ENCODE measurements at places on chromosomes 7 and 10.

- DNase-seq: no peak
Observed at GRCh38 chr7:34844406-34844805, 186.4 kb downstream of the NPSR1 start.

DNA sequence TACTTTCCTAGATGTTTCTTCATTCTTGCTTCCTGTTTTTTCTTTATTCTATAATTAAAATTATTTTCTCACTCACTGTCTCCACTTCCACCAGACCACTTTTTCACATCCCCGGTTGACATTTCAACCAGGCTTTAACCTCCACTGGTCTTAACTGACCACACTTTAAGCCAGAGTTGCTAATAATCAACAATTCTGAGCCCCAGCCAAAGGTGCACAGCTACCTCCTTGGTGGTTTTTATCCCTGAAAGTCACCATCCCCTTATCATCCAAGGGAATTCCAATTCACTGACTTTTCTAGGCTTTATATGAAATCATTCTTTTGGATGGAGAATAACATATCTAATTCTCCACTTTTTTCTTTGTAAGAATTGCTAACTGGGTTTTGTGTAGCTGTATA is 138.9 kb downstream of the FRMD4A start:
- no peak for DNase-seq

- no peak for DNase-seq
Observed at GRCh38 chr10:5743736-5744135, 59.1 kb downstream of the TASOR2 start.

- no peak for DNase-seq
Observed at GRCh38 chr7:101891936-101892640, 74.7 kb downstream of the CUX1 start.

GRCh38 chr7:117424090-117424829 is 3.0 kb downstream of the ASZ1 start:
- no peak for DNase-seq

GRCh38 chr10:30445711-30446110 is 11.7 kb downstream of the MAP3K8 start:
- DNase-seq: no peak

DNA sequence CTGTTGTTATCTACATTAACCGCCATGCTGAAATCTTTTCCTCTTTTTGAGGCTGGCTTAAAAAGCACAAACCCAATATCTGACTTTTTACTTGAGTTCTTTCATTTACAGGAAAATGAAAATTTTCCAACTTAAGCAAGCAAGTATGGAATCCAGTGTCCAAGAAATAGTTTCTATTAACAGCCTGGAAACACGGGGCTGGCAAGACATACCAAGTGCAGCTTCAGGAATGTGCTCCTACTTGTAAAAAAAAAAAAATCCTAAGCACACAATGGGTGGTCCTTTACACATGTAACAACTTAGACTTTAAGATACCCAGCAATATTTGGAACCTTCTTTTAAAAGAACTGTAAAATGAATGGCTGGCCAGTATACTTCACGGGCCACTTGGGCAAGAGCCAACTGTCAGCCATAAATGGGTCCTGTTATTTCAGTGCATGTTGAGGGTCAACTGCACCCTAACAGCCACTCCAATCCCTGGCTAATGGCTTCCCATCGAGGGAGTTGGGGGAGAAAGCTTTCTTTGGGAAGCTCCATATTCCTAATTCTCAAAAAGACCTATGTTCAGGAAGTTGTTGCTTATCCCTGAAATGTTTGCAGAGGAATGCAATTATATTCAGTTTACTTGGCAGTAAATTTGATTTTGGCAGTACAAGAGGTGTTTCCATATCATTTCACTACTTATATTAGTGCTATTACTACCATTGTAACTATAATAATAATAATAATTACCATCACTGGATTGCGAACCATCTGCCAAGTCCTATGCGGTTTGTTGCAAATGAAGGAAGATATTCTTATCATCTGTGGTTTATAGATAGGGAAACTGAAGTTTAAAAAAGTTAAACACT is 236.4 kb upstream of the TMEM72 start:
- no peak for DNase-seq
